Prostate gland (tissue), 2 donors: ENCODE measurements at places on chromosomes 2 and 18. TPM values are rescaled to one million over a fixed set of nuclear protein-coding genes. Genes with fewer than 3 reads are reported as not detected.

DNA sequence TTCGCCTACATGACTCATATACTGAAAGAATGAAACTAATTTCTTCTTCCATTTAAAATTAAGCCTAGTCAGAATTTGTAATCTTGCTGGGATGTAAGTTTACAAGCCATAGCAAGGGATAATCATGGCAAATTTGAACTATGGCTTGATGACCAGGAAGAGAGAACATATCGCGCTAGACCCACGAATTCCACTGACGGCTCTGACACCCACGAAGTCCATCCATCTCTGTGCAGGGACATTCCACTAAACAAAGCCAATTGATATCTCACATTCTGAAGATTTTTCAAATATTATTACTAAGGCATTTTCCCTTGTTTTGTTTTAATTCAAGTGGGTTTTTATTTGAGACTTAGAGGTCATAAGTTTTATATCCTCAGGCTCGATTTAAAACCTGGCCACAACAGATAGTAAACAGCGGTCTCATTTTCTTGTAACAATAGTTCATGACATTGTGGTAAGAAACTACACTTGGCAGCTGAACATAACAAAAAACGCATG, 113.0 kb downstream of the QPCT start:
- DNase-seq: no peak

GRCh38 chr18:21134895-21135294, 23.3 kb upstream of the ROCK1 start:
- no peak for DNase-seq

- no peak for DNase-seq
These were observed 344.2 kb downstream of the ERBB4 start for GRCh38 chr2:212194396-212194795.

- DNase-seq: no peak
These were observed 12.9 kb upstream of the ADAM23 start for GRCh38 chr2:206430452-206430851.

The TUBA3E gene
- not detected for total RNA-seq
